ENCODE measurements at places on chromosomes 12 and 14.

- no peak overlapping the region for H3K4me3 ChIP-seq
- H3K36me3 ChIP-seq, result no peaks in the 10 kb centered on the region
- no peak for DNase-seq
- no peak overlapping the region for H3K27ac ChIP-seq
These were observed 107.7 kb downstream of the SLC38A1 start for GRCh38 chr12:46160981-46161690.

- peak overlapping the region; percentile 67 for H3K27ac ChIP-seq
- no peaks in the 10 kb centered on the region for H3K27me3 ChIP-seq
- peak; percentile 36 for DNase-seq
- peaks cover 25% of the 10 kb centered on the region for H3K4me1 ChIP-seq
- peak overlapping the region; percentile 91 for H3K4me3 ChIP-seq
- H3K36me3 ChIP-seq, result no peaks in the 10 kb centered on the region
These were observed 13.9 kb upstream of the NR4A1 start for GRCh38 chr12:52037248-52037861.

- no peak overlapping the region for H3K27ac ChIP-seq
- H3K27me3 ChIP-seq, result peaks cover 34% of the 10 kb centered on the region
- DNase-seq, result peak; percentile 40
- H3K36me3 ChIP-seq, result no peaks in the 10 kb centered on the region
- H3K4me3 ChIP-seq, result no peak overlapping the region
These were observed 228.5 kb upstream of the G2E3 start for GRCh38 chr14:30330445-30330844.

DNA sequence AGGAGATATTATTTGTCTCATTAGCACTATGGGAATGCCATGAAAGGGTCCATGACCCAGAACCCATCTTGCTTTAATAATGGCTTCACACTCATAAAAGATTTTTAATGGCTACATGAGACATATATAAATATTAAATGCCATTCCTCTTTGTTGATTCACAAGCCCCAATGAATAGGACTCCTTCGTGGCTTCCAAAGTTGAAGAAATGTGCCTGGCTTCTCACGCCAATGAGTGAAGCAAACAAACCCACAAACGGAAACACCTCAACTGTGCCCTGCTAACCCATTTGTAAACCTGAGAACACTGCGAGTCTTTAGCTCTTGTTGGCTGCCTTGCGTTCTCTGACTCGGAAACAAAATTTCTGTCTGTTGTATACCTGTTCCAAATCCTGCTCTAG lies 381.7 kb upstream of the DDHD1 start:
- no peaks in the 10 kb centered on the region for H3K27me3 ChIP-seq
- no peaks in the 10 kb centered on the region for H3K36me3 ChIP-seq
- peak; percentile 94 for DNase-seq
- peaks cover 38% of the 10 kb centered on the region for H3K4me1 ChIP-seq

DNA sequence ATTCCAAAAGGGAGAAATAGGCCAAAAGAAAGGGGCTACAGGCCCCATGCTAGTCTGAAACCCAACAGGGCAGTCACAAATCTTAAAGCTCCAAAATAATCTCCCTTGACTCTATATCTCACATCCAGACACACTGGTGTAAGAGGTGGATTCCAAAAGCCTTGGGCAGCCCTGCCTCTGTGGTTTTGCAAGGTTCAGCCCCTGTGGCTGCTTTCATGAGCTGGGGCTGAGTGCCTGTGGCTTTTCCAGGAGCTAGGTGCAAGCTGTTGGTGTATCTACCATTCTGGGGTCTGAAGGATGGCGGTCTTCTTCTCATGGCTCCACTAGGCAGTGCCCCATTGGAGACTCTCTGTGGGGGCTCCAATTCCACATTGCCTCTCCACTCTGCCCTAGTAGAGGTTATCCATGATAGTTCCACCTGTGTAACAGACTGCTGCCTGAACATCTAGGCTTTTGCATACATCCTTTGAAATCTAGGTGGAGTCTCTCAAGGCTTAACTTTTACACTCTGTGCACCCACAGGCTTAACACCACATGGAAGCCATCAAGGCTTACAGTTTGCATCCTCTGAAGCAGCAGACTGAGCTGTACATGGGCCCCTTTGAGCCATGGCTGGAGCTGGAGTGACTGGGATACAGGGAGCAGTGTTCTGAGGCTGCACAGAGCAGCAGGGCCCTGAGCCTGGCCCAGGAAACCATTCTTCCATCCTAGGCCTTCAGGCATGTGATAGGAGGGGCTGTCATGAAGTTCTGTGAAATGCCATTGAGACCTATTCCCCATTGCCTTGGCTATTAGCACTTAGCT lies 66.5 kb upstream of the ABCD2 start:
- H3K36me3 ChIP-seq, result no peaks in the 10 kb centered on the region
- no peak overlapping the region for H3K27ac ChIP-seq
- H3K27me3 ChIP-seq, result peaks cover 4% of the 10 kb centered on the region
- DNase-seq, result no peak
- no peaks in the 10 kb centered on the region for H3K4me1 ChIP-seq

DNA sequence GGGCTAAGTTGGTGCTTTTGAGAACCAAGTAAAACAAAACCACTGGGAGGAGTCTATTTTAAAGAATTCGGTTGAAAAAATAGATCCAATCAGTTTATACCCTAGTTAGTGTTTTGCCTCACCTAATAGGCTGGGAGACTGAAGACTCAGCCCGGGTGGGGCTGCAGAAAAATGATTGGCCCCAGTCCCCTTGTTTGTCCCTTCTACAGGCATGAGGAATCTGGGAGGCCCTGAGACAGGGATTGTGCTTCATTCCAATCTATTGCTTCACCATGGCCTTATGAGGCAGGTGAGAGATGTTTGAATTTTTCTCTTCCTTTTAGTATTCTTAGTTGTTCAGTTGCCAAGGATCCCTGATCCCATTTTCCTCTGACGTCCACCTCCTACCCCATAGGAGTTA lies 1.8 kb upstream of the RAB5B start:
- peak; percentile 74 for DNase-seq
- H3K4me1 ChIP-seq, result peaks cover 37% of the 10 kb centered on the region
- H3K4me3 ChIP-seq, result peak overlapping the region; percentile 76
- H3K36me3 ChIP-seq, result 0 out of 2 replicates have a peak, but pooled peaks cover 2% of the 10 kb centered on the region
- H3K27me3 ChIP-seq, result no peaks in the 10 kb centered on the region

DNA sequence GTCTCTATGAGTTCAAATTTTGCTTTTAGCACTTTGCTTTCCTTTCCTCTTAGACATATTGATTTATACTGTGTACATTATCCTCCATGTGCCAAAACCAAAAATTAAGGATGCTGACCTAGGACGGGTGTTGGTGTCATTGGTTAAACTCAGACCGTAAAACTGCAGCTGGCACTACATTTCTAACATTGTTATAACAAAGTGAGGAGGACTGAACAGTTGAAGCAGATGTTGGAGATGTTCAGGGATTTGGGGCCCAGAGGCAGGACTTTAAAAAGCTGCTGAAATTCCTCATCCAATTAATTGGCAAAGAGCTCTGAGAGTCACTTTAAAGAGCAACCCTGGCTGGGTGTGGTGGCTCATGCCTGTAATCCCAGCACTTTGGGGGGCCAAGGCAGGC lies 72.4 kb downstream of the TMTC1 start:
- H3K36me3 ChIP-seq, result no peaks in the 10 kb centered on the region
- no peak overlapping the region for H3K27ac ChIP-seq
- no peak for DNase-seq
- no peak overlapping the region for H3K4me3 ChIP-seq
- peaks cover 15% of the 10 kb centered on the region for H3K27me3 ChIP-seq

DNA sequence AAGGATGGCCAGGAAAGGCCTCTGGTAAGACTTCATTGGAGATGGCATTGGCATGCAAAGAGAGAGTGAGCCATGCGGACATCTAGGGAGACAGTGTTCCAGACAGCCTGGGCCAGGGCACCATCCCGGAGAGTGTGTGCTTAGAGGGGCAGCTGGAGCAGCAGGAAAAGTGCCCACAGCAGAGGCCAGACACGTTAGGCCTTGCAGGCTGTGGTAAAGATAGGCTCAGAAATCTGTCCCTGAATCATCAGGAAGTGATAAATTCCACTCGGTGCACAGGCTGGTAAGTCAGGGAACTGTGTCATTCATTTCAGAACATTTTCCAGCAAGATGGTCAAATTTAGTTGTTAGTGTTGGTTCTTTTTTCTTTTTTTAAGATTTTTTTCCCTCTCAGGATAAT lies 8.8 kb downstream of the GALNT16 start:
- H3K36me3 ChIP-seq, result no peaks in the 10 kb centered on the region
- H3K4me1 ChIP-seq, result peaks cover 12% of the 10 kb centered on the region
- H3K4me3 ChIP-seq, result no peak overlapping the region

DNA sequence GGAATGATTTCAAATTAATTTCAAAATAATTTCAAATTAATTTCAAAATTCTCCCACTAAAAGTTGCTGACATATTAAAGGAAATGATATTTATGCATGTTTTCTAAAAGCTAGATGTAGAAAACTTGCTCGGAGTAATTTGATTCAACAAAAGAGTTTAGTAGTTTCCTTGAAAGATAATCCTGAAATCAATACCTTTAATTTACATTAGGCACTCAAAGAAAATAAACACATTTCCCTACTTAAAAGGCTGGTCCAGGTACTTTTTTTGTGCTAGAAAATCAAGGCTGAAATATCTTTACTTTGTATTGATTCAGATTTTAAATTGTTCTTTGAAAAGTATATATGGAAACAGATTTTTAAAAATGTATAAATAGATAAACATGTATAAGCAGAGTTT lies 370.5 kb downstream of the RAD51B start:
- H3K27me3 ChIP-seq, result no peaks in the 10 kb centered on the region
- no peaks in the 10 kb centered on the region for H3K36me3 ChIP-seq
- H3K27ac ChIP-seq, result no peak overlapping the region
- no peak overlapping the region for H3K4me3 ChIP-seq
- no peak for DNase-seq

DNA sequence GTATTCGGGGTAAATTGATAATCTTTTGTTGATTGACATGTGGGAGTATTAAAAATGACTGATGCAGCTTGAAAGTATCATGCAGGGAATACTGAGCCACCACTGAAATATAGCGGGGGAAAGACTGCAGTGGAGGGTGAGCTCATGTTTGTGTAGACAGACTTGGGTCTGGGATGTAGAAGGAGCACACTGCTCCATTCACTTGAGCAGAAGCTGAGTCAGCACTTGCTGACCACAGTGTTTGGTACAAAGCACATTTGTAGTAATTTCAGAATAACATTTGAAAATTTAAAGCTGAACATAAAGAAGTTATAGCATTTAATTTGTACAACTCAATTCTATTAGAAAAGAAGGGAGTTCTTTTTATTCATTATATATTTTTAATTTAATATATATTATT lies 304.3 kb upstream of the PRICKLE1 start:
- H3K27ac ChIP-seq, result no peak overlapping the region
- no peaks in the 10 kb centered on the region for H3K36me3 ChIP-seq
- H3K4me3 ChIP-seq, result no peak overlapping the region

DNA sequence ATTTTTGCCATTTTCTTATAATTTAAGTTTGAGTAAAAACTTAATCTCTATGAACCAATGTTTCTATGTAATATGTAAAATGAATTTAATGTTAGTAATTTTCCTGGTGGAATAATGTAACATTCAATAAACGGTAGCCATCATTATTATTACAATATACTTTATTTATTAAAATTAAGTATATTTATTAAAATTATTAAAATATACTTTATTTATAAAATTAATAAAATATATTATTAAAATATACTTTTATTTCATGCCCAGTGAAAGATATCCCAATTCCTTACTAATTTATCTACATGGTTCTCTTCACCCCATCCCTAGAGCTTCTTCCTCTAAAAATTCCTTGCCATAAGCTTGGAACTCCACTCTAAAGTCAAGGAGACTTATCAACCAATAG lies 2.5 kb downstream of the CAPS2 start:
- no peak overlapping the region for H3K27ac ChIP-seq
- H3K36me3 ChIP-seq, result no peaks in the 10 kb centered on the region
- no peak for DNase-seq
- no peak overlapping the region for H3K4me3 ChIP-seq
- H3K4me1 ChIP-seq, result no peaks in the 10 kb centered on the region
- H3K27me3 ChIP-seq, result no peaks in the 10 kb centered on the region

DNA sequence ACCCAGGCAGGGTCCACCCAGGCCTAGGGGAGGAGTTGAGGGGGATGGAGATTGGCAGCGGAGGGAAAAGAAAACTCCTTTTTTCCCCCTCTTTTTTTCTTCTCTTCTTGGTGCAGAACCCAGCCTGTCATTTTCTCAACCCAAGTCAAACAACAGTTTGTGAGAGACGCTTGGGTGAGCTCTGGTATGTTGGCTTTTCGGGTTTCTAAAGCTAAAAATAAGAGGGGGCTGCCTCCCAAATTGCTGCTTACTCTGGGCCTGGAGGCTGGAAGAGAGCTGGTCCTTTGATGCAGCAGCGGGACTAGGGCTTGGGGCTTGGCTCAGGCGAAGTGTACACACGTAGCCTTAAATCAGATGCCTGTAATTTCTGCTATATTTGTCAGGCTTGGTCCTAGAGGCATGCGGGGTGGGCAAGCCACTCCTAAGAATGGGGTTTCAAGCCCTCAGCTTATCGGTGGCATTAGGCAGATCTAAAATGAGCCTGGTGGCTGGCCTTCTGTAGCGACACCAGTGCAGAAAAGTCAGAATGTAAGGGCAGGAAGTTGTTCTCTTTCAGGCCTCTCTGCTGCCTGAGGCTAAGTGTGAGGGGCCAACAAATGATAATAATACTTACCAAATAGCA lies 816 bp upstream of the SLC8A3 start:
- no peak overlapping the region for H3K27ac ChIP-seq
- H3K4me1 ChIP-seq, result no peaks in the 10 kb centered on the region
- no peaks in the 10 kb centered on the region for H3K36me3 ChIP-seq

DNA sequence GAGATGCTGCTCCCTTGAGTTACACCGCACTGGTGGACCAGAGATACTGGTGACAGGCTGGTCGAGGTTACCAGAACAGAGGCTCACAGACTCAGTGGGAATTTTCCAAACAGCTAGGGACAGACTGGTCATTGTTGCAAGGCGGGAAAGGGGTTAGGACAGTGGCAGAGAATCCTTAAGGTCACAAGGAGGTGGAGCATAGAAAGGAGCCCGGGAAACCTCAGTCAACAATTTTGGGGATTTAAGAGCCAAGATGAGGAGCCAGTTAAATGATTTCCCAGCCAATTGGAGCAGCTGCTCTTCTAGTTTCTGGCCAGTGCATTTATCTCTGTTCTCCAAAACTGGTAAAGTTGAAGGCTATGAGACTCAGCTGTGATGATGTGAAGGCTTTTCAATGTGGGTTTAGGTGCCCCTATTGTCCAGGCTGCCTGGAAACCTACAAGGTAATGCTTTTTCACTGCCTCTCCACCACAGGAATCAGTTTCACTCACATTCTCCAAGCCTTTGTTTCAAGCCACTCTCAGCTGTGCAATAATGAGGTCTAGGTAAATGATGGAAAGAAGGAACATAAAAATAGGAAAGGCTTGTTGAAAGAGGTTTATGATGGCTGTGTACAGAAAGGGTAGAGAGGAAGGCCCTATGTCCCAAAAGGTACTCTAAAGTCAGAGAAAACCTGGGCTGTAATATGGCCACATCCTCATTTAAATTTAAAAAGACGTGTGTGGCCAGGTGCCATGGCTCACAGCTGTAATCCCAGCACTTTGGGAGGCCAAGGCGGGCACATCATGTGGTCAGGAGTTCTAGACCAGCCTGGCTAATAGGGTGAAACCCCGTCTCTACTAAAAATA lies 7.0 kb upstream of the TNS2 start:
- H3K4me1 ChIP-seq, result peaks cover 14% of the 10 kb centered on the region
- no peaks in the 10 kb centered on the region for H3K27me3 ChIP-seq
- no peak for DNase-seq

GRCh38 chr12:130185455-130186391 lies 23.5 kb downstream of the FZD10 start:
- DNase-seq, result no peak
- H3K27me3 ChIP-seq, result peaks cover 14% of the 10 kb centered on the region
- H3K4me3 ChIP-seq, result no peak overlapping the region
- H3K36me3 ChIP-seq, result no peaks in the 10 kb centered on the region
- H3K4me1 ChIP-seq, result no peaks in the 10 kb centered on the region
- no peak overlapping the region for H3K27ac ChIP-seq

All from PC-3 (cell line).